MM.1S (cell line): ENCODE measurements at places on chromosomes 7 and 10.
A peak's percentile ranks its signal among the peaks of the same experiment; 100 is the strongest.

DNA sequence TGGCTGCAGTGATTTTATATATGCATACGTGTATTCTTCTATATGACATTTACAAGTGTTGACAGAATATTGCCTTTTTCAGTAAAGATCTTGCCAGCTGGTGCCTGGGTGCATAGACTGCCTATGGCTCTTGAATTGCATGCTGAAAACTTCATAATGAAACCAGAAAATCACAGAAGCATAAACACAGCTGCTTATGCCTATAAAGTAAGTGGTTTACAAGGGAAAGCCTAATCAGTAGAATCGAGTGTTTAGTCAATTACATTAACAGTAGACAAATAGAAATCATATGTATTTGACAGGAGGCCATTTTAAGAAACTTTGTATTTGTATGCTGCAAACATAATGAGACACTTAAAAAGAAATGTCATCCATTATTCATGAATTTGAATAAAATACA is 82.5 kb downstream of the TMEM168 start:
- peak; percentile 7 for DNase-seq

- DNase-seq: no peak
Measured at GRCh38 chr10:101121654-101122031, 9.5 kb upstream of the TLX1 start.

DNA sequence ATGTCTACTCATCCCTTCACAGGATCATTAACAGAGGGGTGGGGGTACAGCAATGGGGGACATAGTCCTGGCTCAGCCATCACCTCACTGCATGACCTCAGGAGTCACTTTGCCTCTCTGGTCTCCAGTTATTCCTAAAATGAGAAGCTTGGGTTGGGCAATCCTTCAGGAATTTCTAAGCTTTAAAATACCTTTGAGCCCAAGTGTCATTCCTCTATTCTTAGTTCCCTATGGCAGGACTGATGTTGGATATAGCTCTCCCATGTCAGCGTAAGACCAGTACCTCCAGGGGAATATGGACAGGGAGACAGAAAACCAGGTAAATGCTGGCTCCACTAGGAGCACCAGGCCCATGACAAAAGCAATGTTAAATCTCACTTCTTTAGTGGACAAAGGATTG is 34.5 kb downstream of the BLNK start:
- no peak for DNase-seq

- DNase-seq: no peak
Measured at GRCh38 chr7:123230603-123231002, 30.8 kb upstream of the SLC13A1 start.

GRCh38 chr10:13847201-13847631 is 260.5 kb downstream of the PRPF18 start:
- no peak for DNase-seq

- peak; percentile 90 for DNase-seq
Measured at GRCh38 chr7:22487978-22488642, 11.9 kb downstream of the STEAP1B start.

DNA sequence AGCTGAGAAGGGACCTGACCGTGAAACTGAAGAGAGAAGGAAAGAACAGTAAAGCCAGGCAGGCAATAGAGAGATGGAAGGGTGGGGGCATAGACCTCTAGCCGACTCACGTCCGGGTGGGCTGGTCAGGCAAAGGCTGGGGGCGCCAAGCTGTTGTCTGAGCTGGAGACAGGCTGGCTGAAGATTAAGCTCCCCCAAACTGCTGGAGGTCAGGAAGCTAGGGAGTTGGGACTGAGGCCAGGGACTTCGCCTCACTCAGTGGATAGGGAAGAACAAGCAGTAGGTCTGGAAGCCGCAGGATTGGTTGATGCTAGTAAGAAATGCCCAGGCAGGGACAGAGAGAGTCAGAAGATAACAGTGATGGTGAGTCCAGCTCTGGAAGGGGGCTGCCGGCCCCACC is 5.3 kb downstream of the PITX3 start:
- DNase-seq: no peak

DNA sequence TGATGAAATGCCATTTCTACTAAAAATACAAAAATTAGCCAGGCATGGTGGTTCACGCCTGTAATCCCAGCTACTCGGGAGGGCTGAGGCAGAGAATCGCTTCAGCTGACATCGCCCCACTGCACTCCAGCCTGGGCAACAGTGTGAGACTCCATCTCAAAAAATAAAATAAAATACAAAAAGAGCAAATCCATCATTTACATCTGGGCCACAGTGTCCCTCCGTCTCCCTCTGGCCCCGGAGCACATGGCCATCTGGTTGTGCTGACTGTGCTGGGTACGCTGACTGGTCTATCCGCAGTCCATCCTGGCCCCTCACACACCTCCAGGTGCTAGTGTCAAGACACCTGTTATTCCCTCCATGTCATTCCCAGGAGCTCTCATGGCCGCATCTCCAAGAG is 42.1 kb downstream of the KCNH2 start:
- no peak for DNase-seq

DNA sequence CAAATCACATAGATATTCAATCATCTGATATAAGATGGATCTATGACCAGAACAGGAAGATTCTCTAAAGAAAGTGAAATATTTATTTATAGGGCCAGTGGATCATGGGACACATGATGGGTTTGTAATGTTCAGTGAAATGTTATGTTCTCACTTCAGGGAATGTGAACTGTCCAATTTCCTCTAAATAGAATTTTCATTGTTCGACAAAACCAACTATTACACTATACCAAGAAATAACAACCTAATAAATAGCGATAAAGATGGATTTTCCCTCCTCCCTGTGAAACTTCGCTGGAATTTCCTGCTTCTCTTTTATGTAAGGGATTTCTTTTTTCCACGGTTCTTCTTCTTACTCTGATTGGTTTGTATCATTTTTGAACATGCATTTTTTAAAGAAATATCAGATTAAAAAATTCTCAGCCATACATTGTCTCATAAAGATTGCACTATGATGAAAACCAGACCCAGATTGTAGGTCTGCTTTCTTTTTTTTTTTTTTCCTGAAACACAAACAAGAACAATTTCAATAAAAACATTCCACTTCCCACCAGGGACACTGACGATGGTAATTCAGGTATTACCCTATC is 139.8 kb upstream of the ZEB1 start:
- no peak for DNase-seq

GRCh38 chr10:132674311-132674710 is 111.6 kb downstream of the NKX6-2 start:
- DNase-seq: no peak
